ENCODE measurements at places on chromosomes 7 and 10.

DNA sequence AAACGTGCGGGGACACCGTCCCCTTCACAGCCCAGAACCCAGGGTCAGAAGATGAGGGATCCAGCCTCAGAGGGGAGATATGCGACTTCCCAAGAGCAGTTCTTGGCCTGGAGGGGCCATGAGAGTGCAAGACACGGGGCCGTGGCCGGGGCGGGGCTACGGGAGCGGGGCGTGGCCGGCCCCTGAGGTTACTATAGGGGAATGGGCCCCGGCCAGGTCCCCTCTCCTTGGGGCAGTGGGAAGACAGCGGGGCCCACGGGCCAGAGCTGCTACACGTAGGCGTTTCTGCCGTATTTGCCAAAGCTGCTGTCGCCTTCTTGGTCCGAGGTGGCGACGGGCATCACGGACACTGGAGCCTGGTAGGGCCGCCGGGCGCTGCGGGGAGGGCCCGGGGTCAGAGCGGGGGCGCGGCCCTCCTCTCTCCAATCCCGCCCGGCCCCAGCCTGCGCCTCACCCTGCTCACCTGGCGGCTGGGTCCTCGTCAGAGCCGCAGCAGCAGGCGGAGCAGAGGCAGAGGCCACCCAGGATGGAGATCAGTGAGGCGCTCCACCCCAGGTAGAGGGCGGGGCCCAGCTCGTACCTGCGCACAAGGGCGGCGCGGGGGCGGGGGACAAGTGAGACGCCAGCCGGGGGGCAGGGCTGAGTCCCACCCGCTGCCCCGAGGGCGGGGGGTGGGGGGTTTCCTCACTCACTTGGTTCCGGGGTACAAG lies 5.3 kb downstream of the CLDN15 start:
- no peak for DNase-seq

DNA sequence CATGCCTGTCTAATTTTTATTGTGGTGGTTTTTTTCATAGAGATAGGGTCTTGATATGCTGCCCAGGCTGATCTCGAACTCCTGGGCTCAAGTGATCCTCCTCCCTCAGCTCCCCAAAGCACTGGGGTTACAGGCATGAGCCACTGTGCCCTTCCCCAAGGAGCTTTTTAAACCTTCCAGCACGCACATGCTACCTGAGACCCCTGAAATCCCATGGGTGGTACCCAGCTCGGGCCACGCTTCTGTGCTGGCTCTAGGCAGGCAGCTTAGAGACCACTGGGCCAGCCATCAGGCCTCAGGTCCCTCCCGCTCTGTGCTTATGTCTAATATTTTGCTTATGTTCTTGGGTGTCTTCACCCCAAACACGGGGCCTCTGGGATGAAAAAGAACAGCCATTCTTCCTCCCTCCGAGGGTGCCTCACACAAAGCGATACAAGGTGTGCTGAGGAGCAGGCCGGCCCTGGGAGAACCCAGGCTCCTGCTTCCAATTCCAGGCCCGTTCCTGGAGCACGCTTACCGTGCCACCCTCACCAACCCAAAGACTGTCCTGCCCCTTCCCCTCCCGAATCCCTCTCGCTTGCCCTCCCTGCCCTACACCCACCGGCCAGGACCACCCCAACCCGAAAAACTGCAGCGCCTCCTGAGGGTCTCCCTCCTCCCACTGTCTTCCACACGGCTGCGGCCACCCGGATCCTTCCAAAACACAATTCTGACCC lies 10.9 kb downstream of the SPOCK2 start:
- no peak for DNase-seq

DNA sequence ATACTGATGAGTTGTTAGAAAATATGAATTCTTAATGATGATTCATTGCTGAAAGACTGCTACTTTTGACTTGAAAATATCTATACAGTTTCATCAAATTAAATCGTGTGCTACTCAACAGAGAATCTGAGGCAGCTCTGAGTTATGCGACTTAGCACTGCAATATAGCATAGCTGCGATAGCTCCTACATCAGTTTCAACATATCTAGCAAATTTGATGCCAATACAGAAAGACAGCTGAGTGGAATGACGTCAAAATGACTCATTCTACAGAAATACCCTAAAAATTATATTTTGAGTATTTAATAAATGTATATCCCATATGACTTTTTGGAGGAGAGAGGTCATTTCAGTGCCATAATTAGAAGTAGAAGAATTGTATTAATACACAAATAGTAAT lies 1.1 kb upstream of the TARP start:
- no peak for DNase-seq

DNA sequence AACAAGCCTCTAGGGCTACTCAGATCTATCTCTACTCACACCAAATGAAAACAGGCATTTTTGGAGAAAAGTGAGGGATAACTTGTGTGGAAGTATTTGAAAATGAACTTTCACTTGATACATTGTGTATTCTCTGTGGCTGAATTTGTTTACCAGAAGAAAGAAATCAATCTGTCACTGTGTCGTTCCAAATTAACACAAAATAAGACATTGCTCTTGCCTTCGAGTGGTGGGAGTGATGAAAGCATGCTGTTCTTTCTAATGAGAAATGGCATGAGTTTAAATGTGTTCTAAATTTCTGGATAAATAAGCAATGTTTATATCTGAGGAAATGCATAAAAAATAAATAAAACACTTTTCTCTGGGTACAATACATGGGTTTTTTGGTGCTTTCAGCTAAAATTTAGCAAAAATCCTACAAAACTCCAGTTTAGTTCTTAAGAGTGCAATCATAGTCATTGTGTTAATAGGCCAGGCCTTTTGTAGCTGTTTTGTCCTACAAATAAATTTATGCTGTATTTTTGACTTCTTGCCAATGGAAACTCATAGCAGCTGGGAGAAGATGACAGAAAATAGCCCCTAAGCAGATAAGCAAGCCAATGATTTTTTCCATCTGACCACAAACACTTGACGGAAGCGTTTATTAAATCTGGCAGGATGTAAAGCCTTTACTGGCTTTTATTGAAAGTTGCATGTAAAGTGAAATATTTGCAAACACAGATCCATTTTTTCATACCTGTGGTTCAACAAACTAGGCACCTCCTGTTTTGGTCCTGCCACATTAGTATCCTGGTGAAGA lies 1064.1 kb upstream of the GHITM start:
- DNase-seq: no peak

- no peak for DNase-seq
These were observed 126.4 kb upstream of the GHITM start for GRCh38 chr10:84012831-84013458.

DNA sequence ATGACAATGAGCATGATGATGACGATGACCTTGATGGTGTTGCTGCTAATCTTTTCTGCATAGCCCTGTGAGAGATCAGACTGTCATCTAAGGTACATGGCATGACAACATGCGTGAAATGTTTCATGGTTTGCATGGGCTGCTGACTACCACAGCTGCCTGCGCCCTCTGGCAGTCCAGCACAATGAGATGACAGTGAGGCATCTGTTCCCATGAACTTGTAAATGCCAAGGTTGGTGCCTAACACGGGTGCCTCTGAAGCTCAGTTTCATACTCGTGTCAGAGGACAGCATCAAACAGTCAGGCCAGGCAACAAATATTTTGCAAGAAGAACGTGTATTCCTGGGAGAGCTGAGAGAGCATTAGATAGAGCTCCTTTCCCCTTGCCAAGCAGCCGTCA lies 122.0 kb upstream of the PRKCQ start:
- DNase-seq: no peak

DNA sequence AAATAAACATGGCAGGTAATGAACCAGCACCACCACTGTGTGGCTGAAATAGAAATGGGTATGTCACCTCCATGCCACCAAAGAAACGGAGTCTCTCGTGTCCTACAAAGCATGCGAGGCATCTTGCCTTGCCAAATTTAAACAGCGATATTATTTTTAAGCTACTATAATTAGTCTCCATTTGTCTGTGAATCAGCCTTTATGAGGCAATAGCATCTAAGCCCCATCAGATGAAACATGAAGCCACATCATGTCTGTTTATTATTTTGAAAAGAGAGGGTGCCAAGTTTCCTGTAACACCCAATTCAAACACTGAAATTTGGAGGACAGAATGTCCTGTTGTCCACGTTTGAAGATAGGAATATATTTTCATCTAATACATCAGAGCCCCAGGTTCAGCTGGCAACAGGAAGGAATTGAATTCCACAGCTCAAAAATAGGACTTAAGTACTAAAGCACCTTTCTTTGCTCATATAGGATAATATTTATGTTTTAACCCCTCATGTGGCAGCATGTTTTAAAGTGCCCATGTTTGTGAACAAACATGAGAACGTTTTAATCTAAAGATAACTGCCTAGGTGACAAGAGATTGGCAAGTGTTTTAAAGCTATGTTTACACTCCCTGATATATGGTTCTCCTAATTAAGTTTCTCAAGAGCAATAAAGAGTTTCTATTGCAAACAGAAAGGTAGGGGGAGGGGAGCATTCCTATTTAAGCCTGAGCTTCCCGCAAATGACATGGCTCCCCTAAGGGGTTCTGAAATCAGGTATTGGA lies 86.8 kb downstream of the SORBS1 start:
- no peak for DNase-seq

DNA sequence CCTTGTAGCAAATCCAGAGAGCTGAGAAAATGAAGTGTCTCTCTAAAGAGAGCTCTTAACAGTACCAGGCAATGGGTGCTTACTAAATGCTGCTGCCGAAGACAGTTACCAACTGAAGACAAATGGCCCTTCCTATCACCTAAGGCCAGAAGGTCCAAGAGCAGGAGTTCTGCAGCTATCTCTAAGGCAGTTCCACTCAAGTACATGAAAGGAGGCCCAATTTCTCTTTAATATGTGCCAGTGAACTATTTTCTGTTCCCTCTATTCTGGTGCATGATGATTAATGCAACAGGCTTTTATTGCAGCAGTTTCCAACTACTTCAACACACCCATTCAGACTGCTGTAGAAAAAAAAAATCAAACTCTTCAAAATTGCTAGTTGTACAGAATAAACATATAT lies 122.5 kb downstream of the SLC25A13 start:
- no peak for DNase-seq

DNA sequence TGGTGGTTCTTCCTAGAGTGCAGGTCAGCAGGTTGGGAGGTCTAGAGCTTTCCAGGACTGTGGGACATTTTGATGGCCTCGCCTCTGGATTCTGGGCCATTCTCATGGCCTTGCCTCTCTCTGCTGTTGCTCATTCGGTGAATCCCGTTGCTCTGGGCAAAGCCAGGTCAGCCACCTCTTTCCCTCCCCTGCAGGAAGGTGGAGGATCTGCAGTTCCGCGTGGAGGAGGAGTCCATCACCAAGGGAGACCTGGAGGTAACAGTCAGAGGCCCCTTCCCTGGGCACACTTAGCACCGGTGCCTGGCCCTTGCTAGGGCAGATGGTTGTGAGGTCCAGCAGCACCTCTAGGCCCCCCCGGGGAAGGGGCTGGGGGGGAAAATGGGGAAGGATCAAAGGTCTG lies 74.9 kb downstream of the CLIP2 start:
- no peak for DNase-seq

DNA sequence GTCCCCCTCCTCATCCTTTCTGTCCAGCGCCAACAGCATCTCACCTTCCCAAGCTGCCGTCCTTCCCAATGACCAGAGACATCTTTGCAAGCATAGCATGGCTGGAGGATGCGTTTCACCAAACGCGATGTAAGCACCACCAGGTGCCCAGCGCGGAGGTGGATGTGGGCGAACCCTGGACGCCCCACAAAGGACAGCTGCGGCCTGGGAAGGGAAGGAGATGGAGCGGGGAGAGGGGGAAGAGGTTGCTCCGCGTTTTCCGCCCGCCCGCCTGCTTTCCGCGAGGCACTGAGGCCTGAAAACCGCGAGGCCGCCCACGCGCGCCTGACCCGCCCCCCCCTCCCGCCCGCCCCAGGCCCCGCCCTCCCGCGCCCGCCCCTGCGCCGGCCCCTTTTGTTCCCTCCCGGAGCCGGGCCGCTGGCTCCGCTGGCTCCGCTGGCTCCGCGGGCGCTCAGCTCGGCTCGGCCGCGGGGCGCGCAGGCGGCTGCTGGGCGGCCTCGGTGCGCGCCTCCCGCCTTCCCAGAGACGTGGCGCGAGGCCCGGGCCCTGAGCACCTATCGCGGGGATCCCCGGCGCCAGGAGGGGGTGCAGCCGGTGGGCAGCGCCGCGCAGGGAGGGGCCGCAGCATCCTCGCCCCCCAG lies at the start of gene CLIP2:
Gene CLIP2 (plus strand): TSS at position 390 of the 641 bp plus-strand sequence. CDS start 28,140 bp downstream, outside the sequence.
- peak; percentile 47 for DNase-seq

- DNase-seq: no peak
These were observed 5.7 kb upstream of the RBM28 start for GRCh38 chr7:128349466-128349825.

- DNase-seq: no peak
These were observed 40.6 kb downstream of the CYP17A1 start for GRCh38 chr10:102796407-102797176.
